ENCODE measurements at places on chromosomes 5 and 9.
A peak's percentile ranks its signal among the peaks of the same experiment; 100 is the strongest.

DNA sequence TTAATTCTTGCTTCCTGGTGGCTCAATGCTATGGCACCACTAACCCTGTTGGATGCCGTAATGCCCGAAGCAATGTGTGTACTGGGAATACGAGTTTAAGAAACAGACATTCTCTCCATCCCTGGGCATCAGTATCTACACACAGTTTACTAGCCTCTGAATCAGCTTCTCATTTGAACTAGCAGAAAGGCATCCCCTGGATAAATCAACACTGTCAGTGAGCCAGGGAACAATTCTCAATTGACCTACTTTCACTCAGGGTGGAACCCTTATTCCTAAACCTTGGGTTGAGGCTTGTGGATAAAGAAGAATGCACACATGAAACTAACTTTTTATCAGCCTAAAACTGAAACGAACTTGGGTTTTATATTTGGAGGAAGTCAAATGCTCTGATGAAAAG is 331.0 kb downstream of the GADD45G start:
- no peak for DNase-seq

- no peak for DNase-seq
These were observed 60.0 kb downstream of the ZNF608 start for GRCh38 chr5:124686239-124687004.

- DNase-seq: no peak
These were observed 528.7 kb upstream of the ZNF608 start for GRCh38 chr5:125274938-125275724.

DNA sequence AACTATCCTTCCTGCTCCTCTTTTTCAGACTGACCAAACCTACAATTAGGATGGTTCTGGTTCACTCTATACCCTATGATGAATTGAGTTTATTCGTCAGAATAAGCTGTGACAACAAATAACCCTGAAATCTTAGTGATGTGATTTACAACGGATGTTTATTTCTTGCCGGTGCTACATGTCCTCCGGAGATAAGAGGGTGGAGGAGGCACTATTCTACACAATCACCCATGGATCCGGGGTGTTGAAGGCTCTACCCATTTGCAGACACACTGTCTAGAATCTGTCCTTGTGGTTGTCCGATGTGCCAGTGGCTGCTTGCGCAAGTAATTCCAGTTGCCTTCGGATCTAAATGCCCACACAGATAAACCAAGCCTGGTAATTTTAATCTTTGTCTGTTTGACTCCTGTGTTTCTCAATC is 44.7 kb downstream of the CDC14B start:
- no peak for DNase-seq

DNA sequence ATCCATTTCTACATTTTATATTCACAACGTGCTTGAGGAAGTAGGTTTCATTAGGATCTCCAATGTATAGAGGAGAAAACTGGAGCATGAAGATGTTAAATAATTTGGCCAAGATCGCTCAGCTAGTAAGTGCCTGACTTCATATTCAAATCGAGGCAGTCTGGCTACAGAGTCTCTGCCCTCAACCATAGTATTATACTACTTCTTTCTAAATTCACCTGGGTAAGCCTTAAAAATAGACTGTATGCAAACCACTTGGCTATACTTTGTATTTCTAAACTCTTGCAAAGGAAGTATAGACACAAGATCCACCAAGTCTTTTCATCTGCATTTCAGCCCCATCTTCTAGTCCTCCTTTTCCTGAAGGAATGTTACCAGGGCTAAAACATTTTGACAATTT is 232.0 kb downstream of the PLK2 start:
- no peak for DNase-seq

GRCh38 chr9:5326893-5327548 is 12.7 kb downstream of the RLN1 start:
- DNase-seq: no peak

- DNase-seq: no peak
These were observed 120.4 kb upstream of the RETREG1 start for GRCh38 chr5:16737209-16737608.

DNA sequence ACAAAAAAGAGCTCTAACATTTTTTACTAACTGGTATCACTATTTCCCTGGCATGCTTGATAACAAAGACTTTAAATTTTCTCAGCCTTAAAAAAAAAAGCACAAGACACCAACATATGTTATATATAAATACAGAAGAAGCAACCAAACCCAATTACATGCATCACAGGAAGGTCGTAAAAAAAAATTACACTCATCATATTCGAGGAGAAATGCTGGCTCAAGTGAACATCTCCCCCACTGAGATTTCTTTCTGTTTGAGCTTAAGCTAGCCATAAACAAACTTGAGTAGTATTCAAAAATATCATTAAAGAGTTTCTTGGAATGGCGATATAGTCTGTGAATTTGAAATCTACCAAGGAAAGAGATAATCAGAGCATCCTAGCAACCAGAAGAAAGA is 7.5 kb upstream of the MSH3 start:
- DNase-seq: no peak

- no peak for DNase-seq
These were observed 7.4 kb downstream of the CEMIP2 start for GRCh38 chr9:71760901-71761300.

- DNase-seq: no peak
These were observed 54.7 kb downstream of the NAA35 start for GRCh38 chr9:85995599-85995998.

DNA sequence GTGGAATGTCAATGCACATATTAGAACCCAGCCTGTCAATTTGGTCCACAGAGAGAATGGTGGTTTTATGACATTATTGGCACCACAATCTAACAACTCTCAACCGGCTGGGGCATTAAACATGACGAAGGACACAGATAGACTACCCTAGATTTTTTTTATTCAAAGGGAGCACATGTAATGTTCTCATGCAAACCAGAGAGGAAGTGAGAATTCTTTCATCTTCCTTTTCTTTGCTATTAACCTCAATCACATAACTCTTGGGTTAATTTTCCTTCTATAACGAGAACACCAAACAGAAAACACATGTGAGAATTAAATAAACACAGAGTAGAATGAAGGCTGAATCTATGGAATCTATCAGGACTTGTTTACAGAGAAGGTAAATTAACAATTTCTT is 94.9 kb upstream of the TNC start:
- no peak for DNase-seq

DNA sequence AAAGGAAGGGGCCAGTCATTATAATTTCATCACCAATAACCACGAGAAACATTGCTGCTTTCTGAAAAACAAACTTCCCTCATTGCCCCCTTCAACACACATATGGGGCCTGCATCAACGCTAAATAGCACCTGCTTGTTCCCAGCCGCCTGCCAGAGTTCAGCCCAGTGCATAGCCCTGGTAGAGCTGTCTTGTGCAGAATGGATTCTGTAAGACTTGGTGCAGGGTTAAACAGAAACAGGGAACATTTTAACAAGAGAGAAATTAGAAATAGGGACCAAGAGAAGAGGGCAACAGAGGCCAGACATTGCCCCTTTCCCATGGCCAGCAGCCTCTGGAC is 56.7 kb downstream of the UBE2QL1 start:
- DNase-seq: no peak

- DNase-seq: no peak
These were observed 292.9 kb upstream of the MSX2 start for GRCh38 chr5:174431504-174431903.

DNA sequence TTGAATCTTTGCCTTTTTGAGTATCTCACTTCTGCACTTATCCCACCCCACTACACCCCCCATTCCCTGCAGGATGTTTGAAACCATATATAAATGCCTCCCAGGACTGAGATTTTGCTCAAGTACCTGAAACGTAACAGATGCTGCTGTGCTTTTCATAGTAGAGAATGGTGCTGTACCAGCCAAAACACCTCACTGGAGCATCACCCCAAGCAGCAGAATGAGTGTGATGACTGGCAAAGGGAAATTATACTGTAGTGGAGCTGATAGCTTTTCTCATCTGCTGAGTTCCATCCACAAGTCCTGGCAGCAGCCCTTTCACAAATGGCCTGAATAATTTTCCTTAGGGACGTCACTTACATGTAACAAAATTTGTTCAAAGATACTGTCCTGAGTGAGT is 246.1 kb downstream of the KDM4C start:
- no peak for DNase-seq

DNA sequence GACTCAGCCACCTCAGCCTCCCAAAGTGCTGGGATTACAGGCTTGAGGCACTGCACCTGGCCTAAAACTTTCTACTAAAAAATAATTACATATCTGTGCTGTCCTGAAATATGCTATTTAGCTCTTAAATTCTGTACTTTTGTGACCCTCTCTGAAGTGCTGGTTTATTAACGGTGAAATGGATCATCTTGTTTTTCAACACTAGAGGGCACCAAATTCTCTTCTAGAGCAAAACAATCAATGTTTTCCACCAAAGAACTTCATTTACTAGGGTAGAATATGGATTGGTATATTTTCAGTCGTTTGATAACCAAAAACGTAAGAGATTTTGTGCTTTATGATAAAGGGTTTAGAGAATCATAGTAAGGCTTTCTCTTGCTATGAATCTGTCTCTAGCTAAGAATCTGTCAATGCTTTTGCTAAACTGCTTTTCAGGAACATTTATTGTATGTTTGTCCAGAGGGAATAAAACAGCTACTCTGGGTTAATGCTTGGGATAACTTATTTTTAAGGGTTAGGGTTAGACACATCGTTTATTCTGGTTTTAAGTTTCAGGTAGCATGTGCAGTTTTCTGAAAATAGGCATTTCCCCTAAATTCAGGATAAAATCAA is 63.6 kb downstream of the RNF180 start:
- DNase-seq: peak; percentile 44

DNA sequence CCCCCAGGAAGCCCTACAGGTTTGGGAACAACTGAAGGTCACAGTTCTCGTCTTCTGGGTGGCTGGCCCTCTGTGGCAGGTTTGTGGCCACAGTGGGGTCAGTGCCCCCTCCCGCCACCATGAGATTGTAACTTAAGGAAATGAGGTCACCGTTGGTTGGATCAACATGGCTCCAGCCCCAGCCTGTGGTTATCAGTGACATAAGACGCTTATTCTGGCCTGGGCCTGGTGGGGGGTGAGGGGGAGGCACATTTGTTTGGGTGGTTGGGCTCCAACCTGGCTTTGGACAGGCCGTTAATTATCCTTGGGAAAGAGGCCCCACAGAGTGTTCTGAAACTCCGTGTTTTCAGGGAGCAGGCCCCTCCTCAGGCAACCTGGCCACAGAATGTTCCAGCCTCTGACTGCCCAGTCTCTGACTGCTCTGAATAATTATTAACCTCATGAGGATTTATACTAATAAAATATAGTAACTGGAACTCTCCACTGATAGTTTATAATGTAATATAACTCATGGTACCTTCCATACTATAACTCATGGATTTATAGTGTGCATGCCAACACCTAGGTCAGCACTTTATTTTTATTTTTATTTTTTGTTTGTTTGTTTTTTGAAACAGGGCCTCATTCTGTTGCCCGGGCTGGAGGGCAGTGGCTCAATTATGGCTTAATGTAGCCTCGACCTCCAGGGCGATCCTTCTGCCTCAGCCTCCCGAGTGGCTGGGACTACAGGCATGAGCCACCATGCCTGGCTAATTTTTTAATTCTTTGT is 58.0 kb upstream of the RPL26L1 start:
- DNase-seq: peak; percentile 46

GRCh38 chr9:8660383-8660782 is 860.8 kb upstream of the DMAC1 start:
- DNase-seq: peak; percentile 6

- DNase-seq: no peak
These were observed 124.2 kb downstream of the PTTG1 start for GRCh38 chr5:160545832-160546231.

GRCh38 chr5:141517312-141517711 is 28.4 kb downstream of the PCDHGC5 start:
- no peak for DNase-seq

- no peak for DNase-seq
These were observed 44.2 kb upstream of the TDRD7 start for GRCh38 chr9:97367729-97368128.

GRCh38 chr5:179342577-179342976 is 2.7 kb downstream of the ADAMTS2 start:
- no peak for DNase-seq

DNA sequence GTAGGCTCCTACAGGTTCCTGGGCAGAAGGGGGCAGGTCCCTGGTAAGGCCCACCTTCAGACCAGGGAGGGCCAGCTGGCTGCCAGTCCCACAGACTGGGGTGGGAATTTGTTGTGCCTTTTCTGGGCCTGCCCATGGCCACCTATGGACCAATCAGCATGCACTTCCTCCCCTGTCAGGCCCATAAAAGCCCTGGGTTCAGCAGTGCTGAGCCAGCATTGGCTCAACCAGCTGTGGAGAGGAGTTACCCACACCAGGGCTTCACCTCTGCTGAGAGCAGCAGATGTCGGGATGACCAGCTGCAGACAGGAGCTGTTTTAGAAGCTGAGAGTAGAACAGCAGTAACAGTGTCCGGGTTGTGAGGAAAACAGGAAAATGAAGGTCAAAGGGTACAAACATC is 373.4 kb upstream of the ACO1 start:
- no peak for DNase-seq

DNA sequence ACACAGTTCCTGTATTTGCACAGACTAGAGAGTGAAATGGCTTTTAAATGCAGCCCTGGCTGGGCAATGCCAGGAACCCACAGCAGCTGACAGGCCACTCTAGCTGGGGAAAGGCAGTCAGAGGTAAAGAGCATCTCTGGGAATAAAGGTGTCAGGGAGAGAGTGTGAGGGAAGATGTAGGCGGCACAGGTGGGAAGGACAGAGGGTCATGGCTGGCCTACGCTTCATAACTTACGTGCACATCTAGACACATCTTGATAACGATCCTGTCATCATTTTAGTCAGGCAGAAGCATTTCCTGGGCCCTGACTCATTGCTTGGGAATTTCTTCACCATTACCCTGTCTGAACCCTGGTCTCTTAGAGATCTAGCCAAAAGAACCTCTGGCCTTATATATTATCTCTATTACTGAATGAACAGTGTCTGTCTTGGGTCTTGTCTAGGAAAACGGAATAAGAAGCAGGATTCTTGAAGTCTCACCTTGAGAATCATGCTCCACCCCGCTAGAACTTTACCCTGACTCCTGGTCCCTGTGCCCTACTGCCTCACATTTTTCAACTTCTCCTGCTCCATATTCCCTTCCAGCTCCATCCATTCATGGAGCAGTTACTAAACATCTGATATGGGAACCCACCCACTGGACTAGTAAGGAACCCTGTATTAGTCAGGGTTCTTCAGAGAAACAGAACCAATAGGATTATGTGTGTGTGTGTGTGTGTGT is 106.4 kb upstream of the ELL2 start:
- peak; percentile 74 for DNase-seq

DNA sequence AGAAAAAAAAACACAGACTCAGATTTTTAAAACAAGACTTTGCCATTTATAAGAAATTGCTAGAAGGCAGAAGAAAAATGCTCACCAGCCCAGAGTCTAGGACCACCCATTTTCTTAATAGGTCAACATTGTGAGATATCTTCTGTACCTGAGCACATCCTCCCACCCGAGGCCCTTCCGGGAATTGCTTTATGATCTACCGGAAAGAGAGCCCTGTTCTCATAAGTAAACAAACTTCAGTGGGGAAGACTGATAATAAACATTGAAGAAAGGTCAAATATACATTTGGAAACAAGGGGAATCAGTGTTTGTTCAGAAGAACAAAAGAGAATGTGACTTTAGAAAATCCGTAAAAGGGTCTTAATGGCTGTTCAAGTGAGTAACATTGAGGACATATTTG is 44.4 kb downstream of the PRKACG start:
- no peak for DNase-seq

- no peak for DNase-seq
These were observed 30.1 kb downstream of the ITGA1 start for GRCh38 chr5:52817818-52818217.
